ENCODE measurements at places on chromosomes 13 and 19.
A peak's percentile ranks its signal among the peaks of the same experiment; 100 is the strongest.

DNA sequence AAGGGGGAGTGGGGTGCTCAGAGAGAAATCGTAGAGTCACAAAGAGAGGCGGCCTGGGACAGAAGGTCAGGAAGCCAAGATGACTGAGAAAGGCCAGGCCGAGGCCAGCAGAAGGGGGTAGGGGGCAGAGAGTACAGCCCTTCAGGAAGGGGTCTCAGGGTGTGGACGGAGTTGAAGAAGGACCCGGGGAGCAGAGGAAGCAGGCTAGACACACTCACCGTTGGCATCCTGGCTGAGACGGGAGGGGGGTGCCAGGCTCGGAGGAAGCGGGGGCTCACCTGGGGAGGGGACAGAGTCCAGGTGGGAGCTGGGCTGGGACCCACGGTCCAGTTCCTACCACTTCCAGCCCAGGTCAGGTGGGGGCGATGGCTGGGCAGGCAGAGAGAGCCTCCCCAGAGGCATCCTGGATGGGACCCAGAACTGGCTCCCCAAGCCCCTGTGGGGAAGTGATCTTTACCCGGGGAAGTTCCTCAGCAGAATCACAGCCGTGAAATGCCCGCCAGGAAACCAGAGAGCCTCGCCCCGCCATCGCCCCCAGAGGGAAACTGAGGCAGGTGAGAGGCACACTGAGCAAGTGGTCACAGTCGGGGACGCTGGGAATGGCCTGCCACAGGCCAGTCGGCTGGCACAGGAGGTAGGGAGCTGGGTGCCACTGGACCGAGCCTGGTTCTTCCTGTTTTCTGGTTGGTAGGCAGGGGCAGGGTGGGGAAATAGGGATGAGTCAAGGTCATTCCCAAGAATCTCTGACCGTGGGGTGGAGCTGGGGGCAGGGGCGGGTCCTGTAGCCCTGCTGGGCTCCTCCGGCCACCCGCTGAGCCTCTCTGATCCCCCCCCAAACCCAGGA is 1.4 kb downstream of the MATK start:
- no peak for DNase-seq

DNA sequence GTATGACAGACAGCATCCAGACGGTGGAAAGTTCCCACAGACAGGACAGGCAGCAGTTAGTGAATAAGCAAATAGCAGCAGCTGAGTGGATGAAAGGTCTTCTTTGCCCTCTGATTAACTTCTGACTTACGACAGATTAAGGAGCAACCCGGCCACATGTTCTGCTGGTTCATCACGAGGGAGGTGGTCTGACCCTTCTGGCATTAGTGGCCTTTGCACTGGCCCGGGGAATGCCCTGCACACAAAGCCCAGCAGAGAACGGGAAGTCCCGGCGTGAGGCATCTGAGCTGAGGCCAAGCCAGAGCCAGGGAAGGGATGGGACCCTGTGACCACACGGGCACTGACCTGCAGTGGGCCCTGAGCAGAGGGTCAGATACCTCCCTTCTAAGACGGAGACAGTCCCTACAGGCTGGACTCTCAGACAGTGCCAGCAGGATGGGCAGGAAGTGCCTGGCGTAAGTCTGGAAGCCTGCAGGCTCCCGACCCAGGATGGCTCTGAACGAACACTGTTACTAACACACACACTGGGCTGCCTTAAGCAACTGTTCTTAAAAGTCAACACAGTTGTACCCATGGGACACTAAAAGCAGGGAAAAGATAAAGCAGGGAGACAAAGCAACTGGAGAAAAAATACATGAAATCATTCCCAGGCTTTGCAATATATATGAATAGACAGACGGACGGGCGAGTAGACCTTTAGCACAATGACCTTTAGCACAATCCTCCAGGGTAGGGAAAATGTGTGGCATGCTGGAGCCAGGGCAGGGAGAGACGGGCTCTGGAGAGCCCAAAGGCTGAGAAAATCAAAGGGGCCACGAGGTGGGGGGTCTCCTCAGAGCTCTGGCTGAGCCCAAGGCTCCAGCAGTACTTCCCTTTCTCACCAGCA is 6.3 kb downstream of the C19orf12 start:
- DNase-seq = no peak

GRCh38 chr19:51097796-51098195 is 10.4 kb downstream of the CTU1 start:
- DNase-seq = no peak

- DNase-seq = no peak
Measured at GRCh38 chr13:40809471-40809870, 20.1 kb downstream of the SLC25A15 start.

GRCh38 chr19:5403968-5404640 is 51.1 kb upstream of the ZNRF4 start:
- peak; percentile 8 for DNase-seq

- DNase-seq = no peak
Measured at GRCh38 chr13:110344320-110344719, 37.2 kb downstream of the COL4A2 start.

DNA sequence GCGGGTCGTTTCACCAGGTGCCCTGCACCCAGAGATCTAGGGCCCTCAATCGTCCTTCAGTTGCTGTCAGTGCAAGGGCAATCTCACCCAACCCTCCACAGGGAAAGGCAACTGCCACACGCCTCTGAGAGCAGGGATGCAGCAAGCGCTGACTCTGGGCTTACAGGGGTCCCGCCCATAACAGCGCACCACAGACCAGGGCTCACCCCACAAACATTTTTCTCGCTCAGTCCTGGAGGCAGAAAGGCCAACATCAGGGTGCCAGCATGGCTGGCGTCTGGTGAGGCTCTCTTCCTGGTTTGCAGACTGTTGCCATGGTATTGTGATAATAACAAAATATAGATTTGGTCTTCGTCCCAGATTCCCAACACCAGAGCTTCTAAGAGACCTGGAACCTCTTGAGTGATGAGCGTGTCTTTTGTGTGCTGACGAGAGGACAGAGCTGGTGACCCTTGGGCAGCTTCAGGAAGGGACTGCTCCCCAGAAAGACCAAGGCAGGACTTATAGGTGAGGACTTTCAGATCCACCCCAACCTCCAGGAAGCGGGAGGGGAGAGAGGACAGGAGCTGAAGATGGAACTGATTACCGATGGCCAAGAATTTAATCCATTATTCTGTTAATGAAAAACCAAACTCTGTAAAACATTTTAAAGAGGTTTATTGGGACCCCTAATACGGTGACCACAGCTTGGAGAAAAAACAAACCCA is 51.3 kb downstream of the C13orf46 start:
- no peak for DNase-seq

- no peak for DNase-seq
Measured at GRCh38 chr19:13670846-13671245, 93.5 kb upstream of the MRI1 start.

GRCh38 chr19:48934837-48935236 is 1.3 kb downstream of the DHDH start:
- DNase-seq = no peak

DNA sequence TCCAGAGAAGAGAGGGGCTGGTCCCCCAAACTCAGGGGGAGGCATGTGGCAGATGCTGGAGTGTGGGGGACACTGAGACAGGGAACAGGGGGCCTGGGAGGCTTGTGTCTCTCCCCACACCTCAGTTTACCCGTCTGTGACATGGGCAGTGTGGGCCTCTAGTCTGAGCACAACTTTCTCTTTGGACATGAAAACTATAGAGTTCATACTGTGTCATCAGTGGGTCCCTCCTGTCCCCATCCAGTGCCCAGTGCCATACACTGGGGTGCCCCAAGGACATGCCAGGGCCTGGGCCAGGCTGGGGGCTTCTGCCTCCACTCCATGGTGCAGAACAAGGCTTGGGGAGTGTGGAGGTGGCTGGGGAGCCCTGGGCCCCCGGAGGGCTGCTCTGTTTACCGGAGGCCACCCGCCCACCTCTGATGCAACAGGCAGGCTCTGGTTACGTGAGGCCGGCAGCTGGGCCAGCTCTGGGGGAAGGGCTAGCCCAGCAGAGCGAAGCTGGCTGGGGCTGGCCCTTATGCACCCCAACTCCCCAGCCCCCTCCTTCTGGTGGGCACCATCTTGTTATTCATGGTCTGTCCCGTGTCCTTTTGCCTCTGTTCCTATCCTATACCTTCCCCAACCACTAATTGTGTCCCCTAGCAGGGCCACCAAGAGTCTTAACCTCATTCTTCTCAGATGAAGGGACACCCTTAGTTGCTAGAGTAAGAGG is 1.9 kb upstream of the MEF2B start:
- no peak for DNase-seq

DNA sequence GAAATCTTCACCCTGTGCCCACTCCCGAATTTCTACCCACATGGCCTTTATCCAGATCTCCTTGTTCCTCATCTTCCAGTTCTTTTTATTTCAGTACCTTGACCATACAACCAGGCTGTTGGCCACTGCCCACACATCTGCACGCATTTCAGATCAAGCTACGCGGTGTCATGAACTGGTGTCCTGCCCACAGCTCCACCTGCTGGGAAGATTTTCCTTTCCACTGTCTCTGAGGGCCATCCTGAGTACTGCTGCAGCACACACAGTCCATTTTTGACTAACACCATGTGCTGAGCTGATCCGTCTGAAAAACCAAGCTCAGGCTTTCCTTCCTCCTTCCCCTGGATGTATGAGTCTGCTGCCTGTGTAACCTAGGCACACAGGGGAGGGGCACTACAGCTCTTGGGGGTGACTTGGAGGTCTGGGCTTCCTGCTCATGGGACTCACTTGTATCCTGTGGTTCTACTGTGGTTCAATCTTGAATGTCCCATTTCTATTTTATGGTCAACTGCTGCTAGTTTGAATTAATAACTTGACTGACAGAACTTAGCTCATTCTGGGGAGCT is 71.9 kb downstream of the WASF3 start:
- no peak for DNase-seq

- DNase-seq = no peak
Measured at GRCh38 chr13:43273362-43273761, 250.0 kb downstream of the DNAJC15 start.

DNA sequence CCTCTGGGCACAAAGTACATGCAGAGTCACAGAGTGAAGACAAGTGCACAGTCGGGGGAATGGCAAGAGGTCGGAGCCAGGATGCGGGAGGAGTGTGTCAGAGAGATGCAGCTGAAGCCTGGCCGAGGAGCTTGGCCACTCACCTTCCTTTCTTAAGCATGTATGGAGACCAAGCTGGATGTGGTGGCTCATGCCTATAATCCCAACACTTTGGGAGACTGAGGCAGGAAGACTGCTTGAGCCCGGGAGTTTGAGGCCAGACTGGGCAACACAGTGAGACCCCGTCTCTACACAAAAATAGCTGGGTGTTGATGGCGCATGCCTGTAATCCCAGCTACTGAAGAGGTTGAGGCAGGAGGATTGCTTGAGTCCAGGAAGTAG is 67.0 kb downstream of the LATS2 start:
- DNase-seq = no peak

- DNase-seq = no peak
Measured at GRCh38 chr13:111095031-111095840, 19.9 kb upstream of the ARHGEF7 start.

GRCh38 chr13:27833206-27833605 is 40.9 kb downstream of the GSX1 start:
- DNase-seq = no peak
